Stimulated activated CD4-positive, alpha-beta T cell treated with anti-CD3 and anti-CD28 coated beads, TNF-alpha, amount 100 ng/mL, for 24 hours (primary cell): ENCODE measurements at places on chromosomes 16 and 17.

DNA sequence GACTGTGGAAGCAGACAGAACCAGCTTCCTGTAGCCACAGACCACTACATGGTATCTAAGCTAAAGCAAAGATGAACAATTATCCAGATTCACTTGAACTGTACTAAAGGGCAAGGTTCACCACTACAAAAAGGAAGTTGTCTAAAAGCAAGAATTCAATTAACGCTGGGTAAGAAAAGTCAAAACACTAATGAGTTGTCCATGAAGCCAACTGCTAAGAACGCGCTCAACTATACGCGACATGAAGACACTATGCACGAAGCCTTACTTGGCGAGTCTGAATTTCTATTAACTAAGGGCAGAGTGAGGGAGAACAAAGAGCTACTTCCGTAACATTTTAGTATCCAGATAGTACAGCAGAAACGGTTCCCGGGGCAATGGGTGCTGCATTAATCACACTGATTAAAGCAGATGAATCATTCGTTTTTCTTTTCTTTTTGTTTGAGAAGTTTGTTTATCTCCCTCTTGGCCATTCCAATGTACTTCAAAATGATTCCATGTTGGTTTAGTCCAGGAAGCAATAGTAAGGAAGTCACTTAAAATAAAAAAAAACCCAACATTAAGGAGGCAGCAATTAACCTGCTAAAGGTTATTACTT is 2.8 kb upstream of the RPS15A start:
- no peak for DNase-seq

- no peak for DNase-seq
Observed at GRCh38 chr17:50818261-50818660, 17.1 kb upstream of the WFIKKN2 start.

GRCh38 chr16:23595246-23595950 is 718 bp downstream of the NDUFAB1 start:
- no peak for DNase-seq

GRCh38 chr16:86294535-86295196 is 215.7 kb upstream of the FOXF1 start:
- DNase-seq, result no peak

- DNase-seq, result no peak
Observed at GRCh38 chr16:81920498-81920897, 90.8 kb downstream of the SDR42E1 start.

- DNase-seq, result no peak
Observed at GRCh38 chr16:85570735-85571562, 42.2 kb upstream of the GSE1 start.

DNA sequence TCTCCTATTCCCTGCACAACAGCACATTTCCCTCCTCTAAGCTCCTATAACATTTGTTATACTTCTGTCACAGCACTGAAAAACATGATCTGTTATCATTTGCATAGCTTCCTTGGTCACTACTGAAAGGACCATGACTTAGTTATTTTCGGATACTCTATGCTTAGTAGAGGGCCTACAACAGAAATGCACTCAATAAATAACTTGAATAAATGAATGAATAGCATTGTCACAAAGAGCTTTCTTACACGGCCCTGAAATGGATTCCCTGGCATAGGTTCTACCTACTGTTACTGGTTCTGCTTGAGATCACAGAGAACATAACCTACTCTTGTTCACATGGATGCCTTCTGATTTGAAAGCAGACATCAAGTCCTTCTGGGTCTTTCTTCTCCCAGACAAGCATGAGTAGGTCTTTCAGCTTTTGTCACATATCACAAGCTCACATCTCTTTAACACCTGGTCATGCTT is 41.6 kb downstream of the MYO1D start:
- DNase-seq, result no peak

- DNase-seq, result no peak
Observed at GRCh38 chr16:2236337-2237101, at the start of gene DNASE1L2. DNASE1L2 (plus strand) TSS chr16:2236444; CDS start chr16:2236817, 373 bp downstream.

- no peak for DNase-seq
Observed at GRCh38 chr16:57815987-57816745, 13.9 kb upstream of the KIFC3 start.

DNA sequence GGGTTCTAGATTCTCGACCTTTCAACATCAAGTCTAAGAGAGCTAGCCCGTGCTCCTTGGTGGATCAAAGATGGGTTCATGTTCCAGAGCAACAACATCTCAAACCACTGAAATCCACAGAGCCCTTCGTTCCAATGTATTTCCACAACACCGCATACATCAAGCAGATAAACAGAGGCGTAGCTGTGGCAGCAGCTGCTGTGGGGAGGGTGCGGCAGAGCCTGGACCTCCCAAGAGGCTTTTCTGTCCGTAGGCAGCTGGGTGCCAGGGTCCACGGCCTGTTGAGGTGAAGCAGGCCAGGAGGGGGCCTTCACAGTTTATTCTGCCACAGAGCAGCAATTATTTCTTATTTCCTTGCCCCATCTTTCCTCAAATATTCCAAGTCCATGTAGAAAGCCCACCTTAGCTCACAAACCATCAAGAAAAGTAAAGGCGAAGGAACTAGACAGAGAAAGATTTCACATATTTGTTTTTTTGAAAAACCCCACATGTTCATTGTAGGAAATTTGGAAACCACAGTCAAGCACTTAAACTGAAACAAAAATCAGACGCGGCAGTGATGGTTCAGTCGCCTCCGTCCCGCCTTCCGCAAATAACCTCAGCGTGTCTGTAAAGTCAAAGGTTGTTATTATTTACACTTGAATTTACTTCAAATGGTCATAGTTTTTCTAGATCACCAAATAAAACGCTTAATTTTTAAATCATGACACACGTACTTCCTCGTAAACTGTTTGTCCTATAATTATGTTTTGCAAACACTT is 144.6 kb upstream of the FOXF1 start:
- no peak for DNase-seq

DNA sequence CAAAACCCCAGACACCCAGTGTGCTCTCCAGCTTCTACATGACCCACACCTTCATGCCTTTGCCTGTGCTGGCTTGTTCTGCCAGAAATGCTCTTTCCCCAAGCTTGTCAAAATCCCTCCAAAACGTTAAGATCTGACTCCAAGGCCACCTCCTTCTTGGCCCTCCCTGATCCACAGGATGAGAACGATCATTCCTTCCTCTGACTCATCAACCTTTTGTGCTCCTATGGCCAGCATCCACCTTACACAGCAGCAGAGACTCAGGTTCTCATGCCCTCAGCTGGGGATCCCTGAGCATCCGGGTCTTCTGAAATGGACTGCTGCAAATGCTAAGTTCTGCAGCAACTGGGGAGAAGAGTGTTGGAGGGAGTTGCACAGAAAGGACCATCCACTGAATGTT is 2.9 kb downstream of the ZBTB4 start:
- no peak for DNase-seq

DNA sequence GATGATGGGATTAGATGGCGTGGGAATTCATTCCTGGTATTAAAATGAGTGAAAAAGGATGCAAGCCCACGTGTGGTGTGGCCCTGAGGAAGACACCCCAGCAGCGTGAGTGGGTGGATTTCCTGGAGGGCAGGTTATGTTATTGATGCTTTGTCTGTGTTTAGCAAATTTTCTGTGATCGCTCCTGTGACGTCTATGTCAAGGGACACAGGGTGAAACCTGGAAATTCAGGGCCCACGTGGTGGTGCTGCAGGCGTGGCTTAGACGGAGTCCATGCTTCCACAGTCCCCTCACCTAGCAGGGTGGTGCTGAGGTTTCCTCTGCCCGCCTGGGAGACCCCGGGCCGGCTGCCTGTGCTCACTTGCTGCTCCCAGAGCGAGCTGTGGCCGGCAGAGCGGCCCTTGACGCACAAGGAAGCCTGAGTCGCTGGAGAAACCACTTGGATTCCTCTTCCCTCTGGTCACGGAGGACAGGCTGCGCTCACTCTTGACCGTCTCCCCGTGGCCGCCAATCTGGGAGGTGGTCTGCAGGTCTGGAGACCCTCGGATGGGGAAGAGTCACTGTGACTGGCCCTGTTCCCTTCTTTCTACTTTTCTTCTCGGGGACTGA is 23.4 kb downstream of the BAIAP2 start:
- no peak for DNase-seq

- no peak for DNase-seq
Observed at GRCh38 chr17:27417596-27418365, 38.5 kb upstream of the KSR1 start.

- DNase-seq, result no peak
Observed at GRCh38 chr17:39711851-39712250, 12.0 kb downstream of the ERBB2 start.

- peak; percentile 1 for DNase-seq
Observed at GRCh38 chr16:63289834-63290460, 1253.7 kb upstream of the CDH8 start.

DNA sequence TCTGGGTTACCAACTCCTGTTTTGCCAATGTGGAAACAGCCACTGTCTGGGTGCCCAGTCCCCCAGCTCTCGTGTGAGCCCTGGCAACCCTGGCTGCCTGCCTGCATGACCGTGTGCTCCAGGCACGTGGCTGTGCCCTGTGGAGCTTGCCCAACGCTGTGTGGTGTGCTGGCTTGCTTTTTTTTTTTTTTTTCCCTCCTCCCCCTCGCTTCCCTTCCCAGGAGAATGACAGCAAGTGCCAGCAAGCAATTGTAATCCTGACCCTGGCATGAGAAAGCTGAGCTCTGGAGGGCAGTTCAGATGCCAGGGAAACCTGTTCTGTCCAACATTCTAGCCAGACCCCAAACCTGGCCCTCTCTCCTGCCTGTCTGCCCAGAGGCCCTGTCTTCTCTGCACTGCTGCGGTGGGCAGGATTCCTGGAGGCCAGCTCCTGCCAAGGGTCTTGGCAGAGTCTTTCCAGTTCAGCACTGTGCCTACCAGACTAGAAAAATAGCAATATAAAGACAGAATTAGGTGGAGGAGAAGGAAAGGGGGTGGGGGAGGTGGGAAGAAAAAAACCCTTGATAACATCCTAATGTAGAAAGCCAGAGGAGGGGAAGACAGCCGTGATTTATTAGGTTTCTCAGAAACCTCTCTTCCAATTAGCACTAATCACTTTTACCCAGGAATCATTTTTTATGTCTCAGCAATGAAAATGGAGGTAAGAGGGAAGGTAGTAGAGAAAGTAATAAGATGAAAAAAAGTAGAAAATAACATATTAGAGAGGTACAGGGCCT is 9.0 kb downstream of the HLF start:
- DNase-seq, result no peak

DNA sequence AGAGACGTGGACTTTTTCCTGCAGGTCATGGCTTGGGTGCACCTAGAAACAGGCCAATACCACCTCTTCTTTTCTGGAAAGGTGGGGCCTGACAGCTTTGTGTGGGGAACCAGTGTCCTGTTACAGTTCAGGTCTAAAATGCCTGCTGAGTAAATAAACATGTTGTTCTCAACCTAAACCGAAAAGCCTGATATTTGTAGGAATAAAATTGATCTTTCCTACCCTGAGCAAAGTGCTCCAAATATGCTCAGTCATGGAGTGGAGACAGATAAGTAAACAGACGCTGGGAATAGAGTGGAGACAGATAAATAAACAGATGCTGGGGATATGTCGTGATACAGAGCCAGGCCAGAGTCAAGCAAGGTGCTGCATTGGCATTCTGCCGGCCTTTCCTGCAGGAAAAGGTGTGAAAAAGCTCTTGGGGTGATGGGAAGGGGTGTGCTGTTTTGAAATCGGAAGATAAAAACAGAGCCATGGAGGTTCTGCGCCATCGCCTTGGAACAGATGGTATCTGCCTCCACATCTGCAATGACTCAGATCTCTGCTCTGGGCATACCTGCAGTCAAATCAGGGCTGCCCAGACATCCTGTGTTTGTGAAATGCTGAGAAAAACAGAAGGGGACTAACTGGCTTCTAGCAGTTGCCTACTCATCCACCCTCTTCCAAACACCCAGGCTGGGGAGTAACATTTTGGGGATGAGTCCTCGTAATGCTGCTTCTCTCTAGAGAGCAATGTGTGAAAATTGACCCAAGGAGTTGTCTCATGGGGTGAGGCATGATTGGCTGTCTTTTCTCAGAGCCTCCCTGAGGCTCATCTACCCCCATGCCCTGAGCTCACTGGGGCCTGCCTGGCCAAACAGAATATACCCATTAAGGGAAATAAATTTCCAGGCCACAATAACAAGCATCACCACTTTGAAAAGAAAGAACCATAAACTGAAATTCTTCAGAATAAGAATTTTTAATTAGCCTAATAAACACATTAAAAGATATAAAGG is 16.8 kb upstream of the TRPV2 start:
- DNase-seq, result no peak

DNA sequence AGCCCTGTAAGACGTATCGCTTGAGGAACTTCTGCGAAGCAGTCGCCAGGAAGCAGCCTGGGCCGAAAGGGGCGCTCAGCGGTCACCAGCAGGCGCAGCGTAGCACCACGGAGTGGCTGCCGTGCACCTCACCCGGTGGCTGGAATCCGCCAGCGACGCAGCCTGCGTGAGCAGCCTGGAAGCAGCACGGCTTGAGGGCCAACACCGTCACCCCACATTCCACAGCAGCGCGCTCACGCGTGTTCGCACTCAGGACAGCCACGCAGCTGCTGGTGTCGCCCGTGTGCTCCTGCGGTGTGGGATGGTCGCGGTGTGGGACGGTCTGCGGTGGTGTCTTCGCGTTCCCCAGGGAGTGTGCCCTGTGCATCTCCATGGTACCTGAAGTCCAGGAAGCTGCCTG is 9.6 kb downstream of the UBE2I start:
- no peak for DNase-seq

DNA sequence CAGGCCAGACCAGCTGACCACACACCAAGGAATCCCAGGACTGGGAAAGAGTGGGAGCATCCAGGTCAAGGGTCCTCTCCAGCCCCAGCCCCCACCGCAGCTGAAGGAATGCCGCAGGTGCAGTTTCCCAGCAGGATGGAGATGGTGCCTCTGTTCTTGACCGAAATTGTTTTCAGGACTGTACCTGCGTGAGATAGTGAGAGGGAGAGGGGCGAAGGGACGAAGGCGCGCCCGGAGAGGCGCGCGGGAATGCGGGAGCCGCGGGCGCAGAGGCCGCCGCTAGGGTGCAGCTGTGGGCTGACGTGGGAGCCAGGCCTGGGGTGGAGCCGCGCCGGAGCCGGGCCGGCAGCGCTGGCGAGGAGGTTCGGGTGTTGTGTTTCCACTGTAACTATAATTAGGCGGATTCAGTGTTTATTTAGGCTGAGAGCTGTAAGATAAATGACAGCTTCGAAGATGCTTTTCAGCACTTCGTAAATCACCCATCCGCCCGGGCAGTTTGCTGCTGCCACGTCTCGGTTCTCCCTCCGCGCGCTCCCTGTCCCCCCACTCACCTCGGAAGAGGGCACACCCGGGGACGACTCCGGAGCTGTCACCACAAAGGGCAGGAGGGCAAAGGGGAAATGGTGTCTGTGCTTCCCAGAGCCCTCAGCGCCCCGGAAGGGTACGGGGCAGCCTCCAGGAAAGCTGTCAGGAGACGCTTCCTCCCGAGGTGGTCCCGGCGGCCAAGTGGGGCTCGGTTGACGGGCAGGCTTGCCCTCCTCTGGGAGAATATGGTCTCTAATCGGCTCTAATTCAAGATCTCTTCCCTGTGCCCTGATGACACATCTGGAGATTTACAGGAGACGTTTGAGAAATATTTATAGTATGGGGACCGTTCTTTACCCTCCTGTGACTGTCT is 38.2 kb downstream of the HOXB1 start:
- peak; percentile 60 for DNase-seq
